AG04450 (cell line): ENCODE measurements at places on chromosomes 4 and X. TPM values are rescaled to one million over a fixed set of nuclear protein-coding genes. Genes with fewer than 3 reads are reported as not detected.

Gene LUZP4
- polyA plus RNA-seq, result not detected in 2 replicates

Gene RASL11B
- polyA plus RNA-seq, result 4.1 and 4.3 TPM in 2 replicates

Gene KLB
- not detected in 2 replicates for polyA plus RNA-seq

DNA sequence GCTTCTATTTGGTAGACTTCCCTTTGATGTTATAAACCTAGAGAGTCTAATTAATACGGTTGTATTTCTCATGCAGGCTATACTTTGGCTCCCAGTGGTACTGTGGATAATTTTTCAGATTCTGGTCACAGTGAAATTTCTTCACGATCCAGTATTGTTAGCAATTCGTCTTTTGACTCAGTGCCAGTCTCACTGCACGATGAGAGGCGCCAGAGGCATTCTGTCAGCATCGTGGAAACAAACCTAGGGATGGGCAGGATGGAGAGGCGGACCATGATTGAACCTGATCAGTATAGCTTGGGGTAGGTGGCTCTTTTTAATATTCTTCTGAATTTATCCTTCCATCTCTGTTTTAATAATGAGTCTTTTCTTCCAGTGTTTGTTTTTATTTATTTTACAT is 249.7 kb downstream of the RAPGEF2 start:
- no peak for DNase-seq

DNA sequence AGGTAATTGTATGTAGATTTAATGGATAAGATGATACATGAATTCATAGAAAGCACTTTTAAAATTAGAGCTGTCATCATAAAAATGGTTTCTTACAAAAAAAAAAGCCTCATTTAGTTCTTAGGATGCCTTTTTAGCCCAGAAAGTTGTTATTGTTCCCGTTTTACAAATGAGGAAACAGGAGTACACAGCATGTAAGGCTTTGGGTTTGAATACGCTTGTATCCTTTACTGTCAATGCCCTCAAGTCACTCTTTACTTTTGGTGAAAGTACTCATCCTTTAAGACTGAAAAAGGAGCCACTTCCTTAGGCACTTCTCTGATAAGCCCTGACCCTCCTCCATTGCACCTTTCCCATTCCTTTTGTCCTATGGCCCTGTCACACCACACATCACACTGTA is 4.9 kb downstream of the EREG start:
- DNase-seq, result no peak

- DNase-seq, result no peak
These were observed 82.6 kb downstream of the FHDC1 start for GRCh38 chr4:153018684-153019083.

- DNase-seq, result no peak
These were observed 33.0 kb downstream of the MOB1B start for GRCh38 chr4:70935038-70935695.

DNA sequence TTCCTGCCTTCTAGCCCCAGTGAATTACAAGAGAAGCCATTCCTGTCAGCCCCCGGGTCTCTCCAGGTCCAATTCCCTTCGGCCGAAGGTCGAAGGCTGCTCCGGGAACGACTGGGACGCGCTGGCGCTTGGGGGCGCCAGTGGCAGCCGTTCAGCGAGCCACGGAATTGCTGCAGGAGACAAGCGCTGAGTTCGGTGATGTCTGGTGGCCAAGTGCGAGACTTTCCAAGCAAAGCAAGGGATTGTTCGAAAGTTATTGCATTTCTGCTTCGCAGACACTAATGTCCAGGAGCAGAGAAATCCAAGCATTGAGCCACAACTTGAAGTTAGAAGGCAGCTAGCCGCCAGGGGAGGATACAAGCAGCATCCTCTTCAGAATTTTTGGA is 1.1 kb upstream of the DKK2 start:
- DNase-seq, result no peak

DNA sequence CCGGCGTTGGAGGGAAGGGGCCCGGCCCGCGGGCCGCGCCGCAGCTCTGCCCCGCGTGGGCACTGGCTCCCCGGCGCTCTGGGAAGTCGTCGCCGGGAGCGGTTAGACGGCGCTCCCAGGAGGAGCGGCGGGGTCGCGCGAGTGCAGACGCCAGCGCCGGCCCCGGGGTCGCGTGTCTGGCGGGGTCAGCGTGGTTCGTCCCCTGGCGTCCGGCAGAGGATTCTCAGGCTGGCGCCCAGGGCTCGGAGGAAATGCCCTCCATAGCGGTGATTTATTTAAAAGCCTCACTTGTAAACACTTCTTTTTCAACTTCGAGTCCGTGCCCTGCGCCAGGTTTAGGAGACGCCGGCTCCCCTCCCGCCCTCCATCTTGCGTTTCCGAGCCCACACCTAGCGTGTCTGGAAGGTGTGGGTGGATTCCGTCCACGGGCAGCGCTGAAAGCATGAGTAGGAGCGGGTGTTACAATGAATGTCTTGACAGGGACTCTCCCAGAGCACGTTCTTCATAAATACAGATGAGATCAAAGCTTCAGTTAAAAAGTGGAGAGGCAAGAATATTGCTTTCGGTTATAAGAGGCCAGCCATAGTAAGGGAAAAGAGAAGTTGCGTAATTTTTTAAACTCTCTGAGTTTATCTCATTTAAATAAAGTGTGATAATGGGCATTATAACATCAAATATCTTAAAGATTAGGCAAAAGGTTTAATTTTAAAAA is 692 bp downstream of the FAM241A start:
- DNase-seq, result no peak

DNA sequence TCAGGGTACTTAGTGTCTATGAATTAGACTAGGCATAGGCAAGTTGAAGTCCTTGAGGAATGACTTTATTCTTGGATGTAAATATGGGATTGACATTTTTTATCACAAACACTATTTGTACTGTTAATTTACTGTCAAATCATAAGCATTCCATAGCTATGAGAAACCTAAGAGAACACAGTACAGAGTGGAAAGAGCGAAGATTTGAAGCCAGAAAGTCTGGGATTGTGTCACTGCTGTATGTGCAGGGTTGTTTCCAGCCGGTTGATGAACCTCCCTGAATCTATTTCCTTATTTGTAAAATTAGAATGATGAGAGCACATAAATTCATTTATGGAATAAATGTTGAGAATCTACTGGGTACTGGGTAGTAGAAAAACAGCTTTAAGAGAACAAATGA is 14.4 kb upstream of the KLHL5 start:
- DNase-seq, result no peak

- no peak for DNase-seq
These were observed 119.2 kb upstream of the PJA1 start for GRCh38 chrX:69284491-69284890.

DNA sequence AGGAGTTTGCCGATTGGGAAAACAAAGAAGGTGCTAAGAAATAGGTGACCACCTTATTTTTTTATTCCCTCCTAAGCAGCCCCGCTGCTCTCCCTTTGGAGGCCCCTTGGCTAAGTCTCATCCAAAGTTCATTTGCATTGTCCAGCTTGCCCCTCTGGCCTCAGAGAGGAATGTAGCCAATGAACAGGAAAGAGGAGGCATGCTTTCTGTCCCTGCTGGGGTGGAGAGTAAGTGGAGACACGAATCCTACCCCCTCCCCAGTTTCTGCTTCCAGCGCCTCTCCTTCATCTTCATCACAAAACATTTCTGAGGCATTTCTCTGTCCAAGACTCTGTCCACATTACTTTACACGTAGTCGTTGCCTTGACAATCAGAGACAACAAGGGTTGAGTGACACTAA is 38.7 kb downstream of the NLGN3 start:
- DNase-seq, result no peak

GRCh38 chrX:124098089-124098488 is 136.6 kb downstream of the STAG2 start:
- peak; percentile 4 for DNase-seq

DNA sequence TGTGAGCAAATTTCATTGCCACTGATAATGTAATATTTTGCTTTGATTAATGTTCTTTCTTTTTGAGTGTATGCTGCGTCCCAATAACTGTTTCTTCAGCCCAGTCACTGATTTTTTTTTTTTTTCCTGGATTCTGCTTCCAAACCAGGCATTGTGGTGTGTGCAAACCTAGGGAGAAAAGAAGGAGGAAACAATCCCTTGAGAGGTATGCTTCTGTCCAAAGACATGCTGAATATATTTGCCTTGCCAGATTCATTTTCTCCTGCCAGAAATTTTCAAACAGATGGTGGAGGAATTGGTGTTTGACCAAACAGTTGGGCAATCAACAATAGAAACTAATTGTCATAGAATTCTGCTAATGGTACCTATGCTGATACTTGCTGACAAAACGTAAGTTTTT is 753.6 kb downstream of the RPA4 start:
- no peak for DNase-seq

GRCh38 chr4:73230865-73231517 is 27.6 kb downstream of the ANKRD17 start:
- DNase-seq, result no peak

DNA sequence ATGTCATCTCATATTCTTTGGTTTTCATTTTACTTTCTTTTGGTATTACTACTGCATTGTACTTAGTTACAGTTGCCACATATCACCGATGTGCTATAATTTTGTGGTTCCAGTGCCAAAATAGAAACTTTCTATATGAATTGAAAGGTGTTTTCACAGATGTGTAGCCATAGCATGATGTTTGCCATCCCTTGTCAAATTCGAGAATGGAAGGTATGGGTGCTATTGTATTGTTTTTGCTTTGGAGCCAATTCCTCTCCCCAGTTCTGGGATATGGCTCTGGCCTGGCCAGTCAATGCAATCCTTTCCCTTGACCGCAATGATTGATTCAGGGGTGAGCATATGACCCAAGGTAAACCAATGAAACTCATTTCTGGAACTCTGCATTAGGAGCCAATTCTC is 86.2 kb upstream of the RPS6KA3 start:
- no peak for DNase-seq

DNA sequence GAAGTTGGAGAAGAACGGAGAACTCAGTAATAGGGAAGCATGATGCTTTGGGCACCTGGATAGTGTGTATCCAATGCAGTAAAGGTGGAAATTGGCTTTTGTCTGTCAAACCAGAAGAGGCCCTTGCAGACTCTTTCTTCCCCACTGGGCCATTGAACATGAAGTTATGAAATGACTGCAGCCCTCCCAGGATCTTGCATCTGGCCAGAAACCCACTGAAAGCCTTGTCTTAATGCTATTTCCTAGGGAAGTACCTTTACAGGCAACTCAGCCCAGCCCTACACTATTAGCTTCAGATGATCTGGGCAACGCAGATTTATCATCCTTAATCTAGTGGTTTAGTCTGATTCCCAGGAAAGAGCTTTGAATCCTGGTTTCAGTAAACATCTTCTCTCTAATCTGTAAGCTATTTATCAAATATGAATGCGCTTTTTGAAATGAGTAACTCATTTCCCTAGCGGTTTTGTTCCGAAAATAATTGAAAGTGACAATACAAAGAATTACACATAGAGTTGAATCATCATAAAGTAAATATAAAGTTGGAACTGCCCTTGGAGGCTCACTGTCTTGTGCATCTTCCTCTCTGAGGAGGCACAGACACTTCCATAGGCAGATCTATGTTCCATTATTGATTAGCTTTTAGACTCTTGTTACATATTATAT is 464.1 kb downstream of the IDS start:
- DNase-seq, result no peak

DNA sequence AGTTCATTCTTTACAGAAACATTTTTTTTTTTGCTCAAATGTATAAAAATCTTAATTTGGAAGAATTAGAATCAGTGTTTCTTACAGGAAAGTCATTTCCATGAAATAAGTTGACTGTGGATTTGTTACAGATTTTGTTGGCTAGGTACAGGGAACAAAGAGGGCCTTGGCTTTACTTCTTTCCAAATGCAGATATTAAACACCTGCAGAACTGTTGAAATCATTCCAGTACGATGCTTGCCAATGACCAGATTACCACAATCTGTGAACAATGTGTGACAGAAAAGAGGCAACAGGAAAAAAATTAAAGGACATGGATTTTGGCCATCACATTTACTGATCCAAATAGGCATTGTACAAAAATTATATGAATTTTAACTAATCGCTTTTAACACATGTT is 70.8 kb downstream of the ANXA10 start:
- no peak for DNase-seq

DNA sequence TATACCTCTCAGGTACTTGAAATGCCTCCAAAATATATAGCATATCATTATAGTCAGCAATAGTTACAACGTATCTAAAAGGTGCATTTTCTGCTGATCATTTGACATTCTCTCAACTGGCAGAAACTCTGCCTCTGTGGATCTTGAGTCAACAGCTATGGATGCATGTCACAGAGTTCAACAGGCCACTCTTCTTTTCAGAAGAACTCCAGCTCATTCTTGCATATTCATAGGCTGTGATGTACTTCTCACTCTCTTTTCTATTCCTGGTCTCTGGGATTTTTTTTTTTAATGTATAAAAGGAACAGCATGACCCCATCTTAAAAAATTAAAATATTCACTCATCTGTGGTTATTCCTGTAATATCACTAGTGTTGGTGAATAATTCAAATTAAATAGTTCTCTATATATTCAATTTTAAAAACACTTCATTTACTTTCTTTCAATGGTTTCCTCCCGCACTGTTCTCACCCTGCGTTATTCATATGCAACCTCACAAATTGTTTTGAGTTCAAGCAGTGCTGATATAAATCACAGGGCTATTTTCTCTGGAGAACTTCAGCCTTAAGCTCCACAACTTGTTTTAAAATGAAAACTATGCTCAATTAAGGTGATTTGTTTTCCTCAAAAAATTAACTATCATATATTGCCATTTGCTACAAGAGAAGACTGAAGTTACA is 1111.2 kb upstream of the ADGRL3 start:
- no peak for DNase-seq

- DNase-seq, result no peak
These were observed 213.7 kb upstream of the ZIC3 start for GRCh38 chrX:137352101-137352660.

DNA sequence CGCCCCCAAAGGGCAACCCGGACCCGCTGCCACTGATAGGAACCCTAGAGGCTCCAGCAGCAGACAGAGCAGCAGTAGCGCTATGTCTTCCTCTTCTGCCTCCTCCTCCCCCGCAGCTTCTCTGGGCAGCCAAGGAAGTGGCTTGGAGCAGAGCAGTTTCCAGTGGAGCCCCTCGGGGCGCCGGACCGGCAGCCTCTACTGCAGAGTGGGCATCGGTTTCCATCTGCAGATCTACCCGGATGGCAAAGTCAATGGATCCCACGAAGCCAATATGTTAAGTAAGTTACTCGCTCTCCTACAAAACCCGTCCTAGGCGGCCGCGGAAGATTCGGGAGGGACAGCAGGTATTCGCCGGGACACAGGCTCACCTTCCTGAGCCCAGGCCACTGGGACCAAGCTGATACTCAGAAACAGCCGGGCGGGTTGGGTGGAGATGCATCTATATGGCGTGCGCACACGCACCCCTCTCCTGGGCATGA is 477 bp downstream of the FGF5 start:
- no peak for DNase-seq

DNA sequence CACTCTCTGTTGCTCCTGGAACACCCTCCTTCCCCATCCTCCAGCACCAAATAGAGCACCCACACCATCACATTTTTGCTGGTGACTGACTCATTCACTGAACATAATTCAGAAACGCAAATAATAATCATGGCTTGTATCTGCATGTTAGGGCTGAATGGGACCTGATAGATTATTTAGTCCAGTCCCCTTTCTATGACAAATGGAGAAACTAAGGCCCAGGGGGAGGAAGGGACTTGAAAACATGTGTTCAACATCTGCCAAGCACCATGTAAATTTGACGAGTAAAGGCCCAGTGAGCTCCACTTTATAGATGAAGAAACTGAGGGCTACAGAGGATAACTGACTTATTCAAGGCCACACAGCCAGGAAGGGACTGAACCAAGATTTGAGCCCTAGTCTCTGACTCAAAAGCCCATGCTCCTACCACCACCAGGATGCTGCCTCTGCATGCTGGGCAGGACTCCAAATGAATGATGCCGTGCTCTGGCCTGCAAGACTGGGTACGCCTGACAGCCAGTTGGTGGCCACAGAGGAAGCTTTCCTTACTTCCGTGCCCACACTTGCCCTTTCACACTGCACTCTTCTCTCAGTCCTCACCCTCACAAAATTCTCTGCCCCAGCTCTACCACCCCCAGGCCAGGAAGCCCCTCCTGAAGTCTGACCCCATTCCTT is 133.3 kb upstream of the PJA1 start:
- DNase-seq, result no peak
